COLO829 (cell line): ENCODE measurements at places on chromosomes 16 and 17.

DNA sequence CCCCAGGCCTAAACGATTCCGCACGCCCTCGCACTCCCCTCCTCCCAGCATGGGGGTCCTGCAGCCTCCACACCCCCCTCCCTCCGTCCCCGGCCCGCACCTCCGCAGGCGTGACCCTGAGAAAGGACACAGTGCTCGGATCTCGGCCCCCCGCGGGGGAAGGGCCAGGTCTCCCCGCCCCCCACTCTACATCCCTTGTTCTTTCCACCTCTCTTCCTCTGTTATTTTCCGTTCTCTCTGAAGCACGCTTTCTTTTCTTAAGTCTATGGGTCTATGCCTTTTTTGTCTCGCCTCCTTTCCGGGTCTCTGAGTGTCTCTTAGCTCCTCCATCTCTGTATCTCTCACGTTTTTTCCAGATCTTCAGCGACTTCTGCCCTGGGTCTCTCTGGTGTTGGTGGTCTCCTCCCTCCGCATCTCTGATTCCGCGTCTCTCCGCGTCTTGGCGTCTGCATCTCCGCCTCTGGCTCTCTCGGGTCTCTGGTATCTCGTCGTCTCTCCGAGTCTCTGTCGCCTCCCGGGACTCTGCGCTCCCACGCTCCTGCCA lies 2.1 kb upstream of the HES7 start:
- no peak for DNase-seq

- DNase-seq: no peak
Measured at GRCh38 chr16:397736-398332, 835 bp downstream of the NME4 start.

GRCh38 chr17:60087882-60088669 lies 9.4 kb upstream of the HEATR6 start:
- DNase-seq: no peak

GRCh38 chr17:69854225-69854780 lies 220.7 kb upstream of the KCNJ16 start:
- no peak for DNase-seq

- DNase-seq: no peak
Measured at GRCh38 chr16:58306327-58306726, 11.5 kb upstream of the PRSS54 start.

- peak; percentile 84 for DNase-seq
Measured at GRCh38 chr16:3027983-3028715, 4.3 kb downstream of the THOC6 start.

DNA sequence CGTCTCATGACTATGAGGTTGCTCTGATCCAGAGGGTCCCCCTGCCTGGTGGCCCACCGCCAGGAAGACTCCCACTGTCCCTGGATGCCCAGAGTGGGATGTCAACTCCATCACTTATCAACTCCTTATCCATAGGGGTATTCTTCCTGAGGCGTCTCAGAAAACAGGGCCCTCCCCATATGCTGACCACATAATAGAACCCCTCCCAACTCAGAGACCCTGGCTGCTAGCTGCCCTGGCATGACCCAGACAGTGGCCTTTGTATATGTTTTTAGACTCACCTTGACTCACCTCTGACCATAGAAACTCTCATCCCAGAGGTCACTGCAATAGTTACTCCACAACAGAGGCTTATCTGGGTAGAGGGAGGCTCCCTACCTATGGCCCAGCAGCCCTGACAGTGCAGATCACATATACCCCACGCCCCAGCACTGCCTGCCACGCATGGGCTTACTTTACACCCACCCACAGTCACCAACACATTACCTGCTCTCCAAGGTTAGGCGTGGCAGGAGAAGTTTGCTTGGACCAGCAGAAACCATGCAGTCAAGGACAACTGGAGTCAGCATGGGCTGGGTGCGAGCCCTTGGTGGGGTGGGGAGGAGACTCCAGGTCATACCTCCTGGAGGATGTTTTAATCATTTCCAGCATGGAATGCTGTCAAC lies 2.3 kb upstream of the G6PC1 start:
- DNase-seq: no peak

DNA sequence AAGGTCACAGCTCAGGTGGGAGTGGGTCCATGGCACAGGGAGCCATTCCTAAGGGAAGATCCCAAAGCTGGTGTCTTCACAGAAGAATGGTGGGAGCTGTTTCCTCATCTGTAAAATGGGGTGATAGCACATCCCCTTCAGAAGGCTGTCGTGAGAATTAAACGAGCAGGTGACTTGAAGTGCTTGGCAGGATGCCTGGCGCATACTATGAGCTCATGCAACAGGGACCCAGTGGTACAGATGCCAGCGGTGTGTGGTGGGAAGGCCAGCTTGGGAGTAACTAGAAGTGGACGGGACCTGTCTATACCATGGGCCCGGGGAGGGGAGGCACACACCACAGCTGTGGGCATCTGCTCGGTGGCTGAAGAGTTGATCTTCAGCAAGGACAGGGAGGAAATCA lies 189.3 kb upstream of the TNRC6C start:
- DNase-seq: no peak

- DNase-seq: no peak
Measured at GRCh38 chr17:8142158-8142886, 9.9 kb downstream of the PER1 start.

GRCh38 chr16:21650521-21650920 lies 1.9 kb downstream of the IGSF6 start:
- no peak for DNase-seq

- no peak for DNase-seq
Measured at GRCh38 chr17:75756451-75757085, 8.4 kb downstream of the GALK1 start.
